ENCODE measurements at places on chromosomes 2 and 18. TPM values are rescaled to one million over a fixed set of nuclear protein-coding genes. Genes with fewer than 3 reads are reported as not detected.
A peak's percentile ranks its signal among the peaks of the same experiment; 100 is the strongest.

The TYMS gene
- total RNA-seq: 297 TPM

The PLCL1 gene
- 0.70 TPM for total RNA-seq

The VWA3B gene
- not detected for total RNA-seq

- no peak overlapping the region for H3K27ac ChIP-seq
- H3K36me3 ChIP-seq: no peaks in the 10 kb centered on the region
- no peaks in the 10 kb centered on the region for H3K4me1 ChIP-seq
- H3K27me3 ChIP-seq: no peaks in the 10 kb centered on the region
These were observed 37.4 kb downstream of the AFF3 start for GRCh38 chr2:100104718-100105677.

DNA sequence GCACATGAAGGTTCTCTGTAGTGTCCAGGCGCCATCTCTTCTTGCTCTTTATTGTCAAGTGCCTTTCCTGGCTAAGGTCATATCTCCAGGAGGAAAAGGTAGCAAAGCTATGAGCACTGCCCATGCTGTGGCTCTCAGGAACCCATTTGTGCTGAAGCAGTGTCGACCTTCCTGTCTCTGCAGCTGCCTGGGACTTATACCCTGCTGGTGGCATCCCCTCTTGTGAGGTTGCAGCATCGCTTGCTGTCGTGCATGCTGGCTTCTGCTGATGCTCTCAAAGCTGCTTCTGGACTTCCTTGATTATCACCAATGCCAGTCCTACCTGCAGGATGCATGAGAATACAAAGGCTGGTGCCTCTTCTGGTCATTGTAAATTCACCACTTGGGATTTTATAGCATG, 22.1 kb upstream of the PTPN2 start:
- H3K36me3 ChIP-seq: no peaks in the 10 kb centered on the region
- H3K4me1 ChIP-seq: peaks cover 21% of the 10 kb centered on the region
- H3K27me3 ChIP-seq: no peaks in the 10 kb centered on the region
- no peak overlapping the region for H3K27ac ChIP-seq
- DNase-seq: no peak
- no peak overlapping the region for H3K4me3 ChIP-seq

DNA sequence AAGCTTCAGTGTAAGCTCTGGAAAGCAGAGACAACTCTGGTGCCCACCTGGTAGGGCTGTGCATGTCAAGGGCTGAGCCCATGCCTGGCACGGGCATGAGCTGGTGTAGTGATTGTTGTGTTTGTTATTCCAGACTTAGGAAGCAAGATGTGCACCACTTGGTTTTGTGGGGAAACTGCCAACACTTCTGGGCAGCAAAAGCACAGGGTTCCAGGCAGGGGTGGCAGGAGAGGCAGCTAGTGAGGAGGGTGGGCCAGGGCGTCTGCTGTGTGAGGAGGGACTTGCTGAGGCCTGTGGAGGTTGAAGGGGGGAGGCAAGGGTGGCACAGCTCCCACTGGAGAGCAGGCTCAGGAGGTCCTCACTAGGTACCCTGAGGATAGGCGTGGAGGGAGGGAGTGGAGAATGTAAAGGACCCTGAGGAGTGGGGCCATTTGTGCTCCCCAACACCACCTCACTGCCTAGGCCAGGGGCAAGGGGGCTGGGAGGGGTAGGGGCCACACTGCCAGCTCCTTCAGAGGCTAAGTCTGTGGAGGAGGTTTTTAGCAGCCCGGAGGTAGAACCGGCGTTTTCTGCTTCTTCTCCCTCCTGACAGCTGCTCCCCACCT, 104.0 kb upstream of the POU3F3 start:
- no peak overlapping the region for H3K27ac ChIP-seq
- H3K4me1 ChIP-seq: no peaks in the 10 kb centered on the region
- H3K36me3 ChIP-seq: no peaks in the 10 kb centered on the region
- H3K27me3 ChIP-seq: no peaks in the 10 kb centered on the region
- DNase-seq: no peak

GRCh38 chr2:95022309-95023221, 2.9 kb upstream of the MAL start:
- no peaks in the 10 kb centered on the region for H3K27me3 ChIP-seq
- H3K27ac ChIP-seq: no peak overlapping the region
- peaks cover 32% of the 10 kb centered on the region for H3K4me1 ChIP-seq
- no peaks in the 10 kb centered on the region for H3K36me3 ChIP-seq
- DNase-seq: peak; percentile 45

GRCh38 chr2:133844214-133844892, 276.1 kb upstream of the NCKAP5 start:
- H3K4me3 ChIP-seq: no peak overlapping the region
- DNase-seq: peak; percentile 30
- H3K4me1 ChIP-seq: no peaks in the 10 kb centered on the region
- no peaks in the 10 kb centered on the region for H3K27me3 ChIP-seq
- no peaks in the 10 kb centered on the region for H3K36me3 ChIP-seq

DNA sequence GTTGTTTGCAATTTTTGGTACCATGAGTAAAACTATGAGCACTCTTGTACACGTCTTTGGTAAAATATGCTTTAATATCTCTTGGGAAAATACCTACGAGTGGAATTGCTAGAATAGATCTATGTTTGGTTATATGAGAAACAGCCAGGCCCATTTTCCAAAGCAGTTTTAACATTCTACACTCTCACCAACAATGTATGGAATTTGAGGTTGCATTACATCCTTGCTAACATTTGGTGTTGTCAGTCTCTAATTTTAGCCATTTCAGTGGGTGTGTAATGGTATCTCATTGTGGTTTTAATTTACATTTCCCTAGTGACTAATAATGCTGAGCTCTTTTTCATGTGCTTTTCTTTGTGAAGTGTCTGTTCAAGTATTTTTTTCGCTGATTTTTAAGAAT, 118.9 kb upstream of the TCF4 start:
- H3K4me3 ChIP-seq: no peak overlapping the region
- no peaks in the 10 kb centered on the region for H3K4me1 ChIP-seq
- no peaks in the 10 kb centered on the region for H3K36me3 ChIP-seq
- H3K27me3 ChIP-seq: no peaks in the 10 kb centered on the region
- DNase-seq: no peak
